ENCODE measurements at places on chromosomes 3 and 15.

GRCh38 chr3:192883512-192883911 is 34.1 kb downstream of the MB21D2 start:
- no peak for DNase-seq

GRCh38 chr3:13276438-13277195 is 143.5 kb downstream of the NUP210 start:
- DNase-seq = no peak

DNA sequence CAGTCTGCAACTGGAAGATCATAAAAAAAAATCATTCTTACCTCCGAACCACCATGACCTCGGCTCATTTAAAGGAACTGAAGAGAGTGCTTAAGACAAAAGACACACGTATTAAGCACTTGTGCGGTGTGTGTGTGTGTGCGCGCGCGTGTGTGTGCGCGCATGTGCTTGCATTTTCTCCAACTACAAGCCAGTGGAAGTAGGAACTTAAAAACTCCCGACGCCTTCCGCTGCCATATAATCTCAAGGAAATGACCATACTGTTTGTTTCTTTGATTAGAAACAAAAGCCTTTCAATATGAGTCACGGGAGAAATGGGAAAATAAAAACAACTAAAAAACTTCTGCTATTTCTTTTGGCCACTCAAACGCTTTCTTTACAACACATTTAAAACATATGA is 32.4 kb downstream of the FRMD4B start:
- DNase-seq = peak; percentile 63

DNA sequence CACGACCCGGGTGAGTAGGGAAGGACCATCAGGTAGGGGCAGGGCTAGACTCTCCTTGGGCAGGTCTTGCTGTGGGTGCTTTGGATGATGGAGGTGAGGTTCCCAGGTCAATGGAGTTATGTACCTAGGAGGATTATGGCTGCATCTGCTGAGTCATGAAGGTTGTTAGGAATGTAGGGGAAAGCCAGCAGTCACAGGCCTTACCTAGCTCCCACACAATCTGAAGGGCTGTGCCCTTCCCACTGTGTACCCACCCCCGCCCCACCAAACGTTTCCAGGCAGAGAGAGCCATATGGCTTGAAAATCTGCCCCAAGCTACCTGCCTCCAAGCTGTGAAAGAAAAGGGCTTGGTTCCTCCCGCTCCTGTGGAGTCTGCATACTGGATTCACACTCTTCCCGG is 573.4 kb upstream of the DPPA4 start:
- no peak for DNase-seq

DNA sequence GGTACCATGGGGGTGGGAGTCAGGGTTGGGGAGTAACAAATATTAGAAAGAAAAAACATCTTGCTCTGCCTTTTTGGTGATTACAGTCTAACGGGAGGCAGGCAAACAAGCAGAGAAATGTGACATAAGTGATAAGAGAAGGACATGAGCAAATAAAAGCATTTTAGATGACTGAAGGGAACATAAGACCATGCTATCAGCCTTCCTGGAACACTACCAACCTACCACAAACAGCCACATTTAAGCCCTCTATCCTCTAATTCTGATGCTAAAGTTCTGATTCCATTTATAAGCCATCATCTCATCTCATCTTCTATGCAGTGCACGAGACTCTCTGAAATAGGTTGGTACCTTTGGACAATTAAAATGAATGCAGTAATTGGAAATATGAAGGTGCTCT is 243.4 kb upstream of the P2RY1 start:
- DNase-seq = no peak

DNA sequence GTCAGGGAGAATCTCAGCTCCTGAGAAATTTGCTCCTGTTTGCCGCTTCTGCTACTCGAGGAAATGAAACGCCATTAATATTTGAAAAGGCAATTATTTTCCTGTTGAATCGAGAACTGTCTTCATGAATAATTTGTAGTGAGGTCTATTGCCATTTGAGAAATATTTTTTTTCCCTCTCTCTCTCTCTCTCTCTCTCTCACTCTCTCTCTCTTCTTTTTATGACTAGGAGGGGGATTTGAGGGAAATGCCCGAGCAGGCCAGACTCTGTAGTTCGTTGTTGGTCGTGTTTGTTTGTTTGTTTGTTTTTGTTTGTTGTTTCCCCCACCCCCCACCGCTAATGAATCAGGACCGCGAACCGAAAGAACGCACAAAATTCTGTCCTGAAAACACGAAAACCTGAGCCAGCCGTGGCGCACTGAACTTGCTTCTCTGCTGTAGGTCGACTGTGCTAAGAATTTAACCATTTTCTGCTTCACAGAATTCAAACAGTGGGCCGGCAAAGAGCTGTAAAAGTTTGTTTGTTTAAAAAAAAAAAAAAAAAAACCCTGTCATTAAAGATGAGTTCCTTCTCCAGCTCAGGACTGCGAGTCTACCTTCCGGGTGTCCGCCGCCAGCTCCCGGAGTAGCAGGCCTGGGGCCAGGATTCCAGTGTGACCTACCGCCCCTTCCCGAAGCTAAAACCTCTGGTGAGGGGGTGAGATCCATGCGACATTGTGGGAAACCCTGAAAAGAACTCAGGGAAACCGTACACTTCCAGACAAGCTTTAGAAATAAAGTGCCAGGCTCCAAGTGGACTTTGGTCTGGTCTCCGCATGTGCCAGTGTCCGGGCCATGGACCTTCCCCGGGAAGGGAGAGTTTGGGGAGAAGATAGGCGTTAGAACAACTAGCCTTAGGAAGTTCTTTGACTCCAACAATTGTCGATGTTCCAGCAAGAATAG is 12.1 kb downstream of the ZIC4 start:
- no peak for DNase-seq

- no peak for DNase-seq
These were observed 1.0 kb upstream of the UBL7 start for GRCh38 chr15:74461847-74462511.

- no peak for DNase-seq
These were observed 51.5 kb downstream of the CFAP92 start for GRCh38 chr3:128942161-128942952.

DNA sequence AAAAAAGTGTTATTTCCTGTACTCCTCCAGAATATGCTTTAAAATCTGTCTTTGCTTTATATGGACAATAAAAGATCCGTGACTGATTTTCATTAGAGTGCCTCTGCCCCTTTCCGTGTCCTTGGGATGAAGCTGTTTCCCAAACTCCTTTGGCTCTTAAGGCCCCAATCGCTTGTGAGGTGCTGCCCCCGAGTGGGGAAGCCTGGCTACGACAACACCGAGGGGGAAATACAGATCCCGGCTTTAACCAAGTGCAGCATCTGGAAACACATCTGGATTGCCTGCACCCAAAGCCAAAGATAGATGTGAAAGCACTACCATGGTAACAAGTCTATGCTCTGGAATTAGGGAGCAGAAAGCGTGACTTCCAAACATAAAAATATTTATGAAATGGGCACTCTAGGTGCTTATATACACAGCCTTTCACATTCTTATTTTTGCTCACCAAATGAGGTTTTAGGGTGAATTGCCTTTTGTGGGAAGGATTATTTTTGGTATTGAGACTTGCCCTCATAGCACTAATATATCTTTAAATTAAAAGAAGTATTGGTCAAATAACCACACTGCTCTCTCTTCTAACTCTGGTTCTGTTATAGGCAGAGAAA is 40.6 kb upstream of the ADCY5 start:
- DNase-seq = peak; percentile 29

GRCh38 chr3:133442518-133442917 is 42.7 kb downstream of the BFSP2 start:
- DNase-seq = no peak

- peak; percentile 5 for DNase-seq
These were observed 211.1 kb upstream of the GADL1 start for GRCh38 chr3:31105438-31106077.

- no peak for DNase-seq
These were observed 61.4 kb downstream of the UMPS start for GRCh38 chr3:124791639-124792151.

- DNase-seq = no peak
These were observed 15.8 kb downstream of the CHD2 start for GRCh38 chr15:92915766-92916435.

GRCh38 chr3:171142985-171143384 is 116.5 kb upstream of the SLC2A2 start:
- no peak for DNase-seq

- peak; percentile 13 for DNase-seq
These were observed 90.1 kb downstream of the SATB1 start for GRCh38 chr3:18334837-18335601.

DNA sequence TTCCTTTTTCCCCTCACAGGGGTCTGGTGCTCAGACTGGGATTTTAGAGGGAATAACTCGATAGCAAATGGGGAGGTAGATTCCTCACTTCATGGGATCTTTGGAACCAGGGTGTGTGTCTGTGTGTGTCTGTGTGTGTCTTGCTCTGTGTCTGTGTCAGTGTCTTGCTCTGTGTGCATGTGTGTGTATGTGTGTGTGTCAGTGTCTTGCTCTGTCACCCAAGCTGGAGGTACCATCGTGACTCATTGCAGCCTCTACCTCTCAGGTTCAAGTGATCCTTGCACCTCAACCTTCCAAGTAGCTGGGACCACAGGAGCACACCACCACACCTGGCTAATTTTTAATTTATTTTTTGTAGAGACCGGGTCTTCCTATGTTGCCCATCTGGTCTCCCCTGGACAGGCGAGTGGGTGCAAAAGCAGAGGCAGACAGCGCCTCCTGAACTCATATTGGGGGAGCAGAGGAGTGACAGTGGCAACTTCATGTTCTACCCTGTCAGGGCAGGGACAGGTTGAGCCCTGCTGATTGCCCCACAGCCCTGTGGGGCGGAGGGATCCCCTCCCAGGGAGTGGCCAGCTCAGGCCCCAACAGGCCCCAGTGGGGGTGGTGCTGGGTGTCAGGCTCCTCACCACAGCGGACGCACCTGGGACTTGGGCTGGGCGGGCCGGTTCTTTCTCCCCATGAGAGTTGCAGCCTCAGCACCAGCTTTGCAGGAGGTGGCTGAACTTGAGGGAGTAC is 10.4 kb upstream of the SEMA4B start:
- DNase-seq = no peak

DNA sequence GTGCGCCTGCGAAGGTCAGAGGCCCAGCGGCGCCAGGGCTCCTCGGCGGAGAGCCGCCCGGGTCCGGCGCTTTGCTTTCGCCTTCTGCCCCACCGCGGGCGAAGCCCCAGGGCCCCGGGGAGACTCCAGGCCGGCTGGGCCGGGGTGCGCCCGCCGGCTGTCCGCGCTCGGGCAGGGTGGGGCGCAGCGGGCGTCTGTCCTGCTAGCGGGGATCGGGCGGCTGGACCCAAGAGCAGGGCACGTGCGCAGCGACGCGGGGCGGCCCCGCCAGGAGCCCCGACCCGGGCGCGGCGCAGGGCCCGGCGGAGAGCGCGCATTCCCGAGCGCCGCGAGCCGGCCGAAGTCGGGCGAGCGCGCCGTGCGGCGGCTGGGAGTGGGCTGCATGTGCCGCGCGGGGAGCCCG is 569 bp upstream of the ALDH1A3 start:
- DNase-seq = no peak

- no peak for DNase-seq
These were observed 34.7 kb upstream of the CDCP1 start for GRCh38 chr3:45180899-45181298.

DNA sequence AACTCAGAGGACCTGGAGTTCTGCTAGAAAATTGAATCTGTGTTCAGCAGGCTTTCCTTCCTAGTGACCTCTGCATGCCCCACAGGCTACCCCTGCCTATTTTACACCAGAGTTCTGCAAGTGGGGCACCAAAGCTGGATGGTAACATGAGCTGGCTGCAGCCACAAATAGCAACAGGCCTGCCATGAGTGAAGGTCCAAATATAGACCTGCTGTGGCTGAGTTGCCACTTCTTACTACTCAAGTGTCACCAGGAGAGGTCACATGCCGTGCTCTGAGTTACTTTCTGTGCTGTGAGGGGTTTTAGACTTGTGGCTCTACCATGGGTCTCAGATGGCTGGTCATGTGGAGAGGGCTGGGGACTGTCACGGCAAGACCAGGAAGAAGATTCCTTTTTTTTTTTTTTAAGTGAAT is at the start of gene FSD2:
Gene FSD2 (minus strand): TSS at position 76 of the 413 bp plus-strand sequence. CDS start 18,679 bp downstream, outside the sequence.
- no peak for DNase-seq

GRCh38 chr3:16203031-16203430 is 28.6 kb downstream of the GALNT15 start:
- no peak for DNase-seq

All from HL-60 (cell line).